ENCODE measurements at places on chromosomes 5 and 9. TPM values are rescaled to one million over a fixed set of nuclear protein-coding genes. Genes with fewer than 3 reads are reported as not detected.
A peak's percentile ranks its signal among the peaks of the same experiment; 100 is the strongest.

DNA sequence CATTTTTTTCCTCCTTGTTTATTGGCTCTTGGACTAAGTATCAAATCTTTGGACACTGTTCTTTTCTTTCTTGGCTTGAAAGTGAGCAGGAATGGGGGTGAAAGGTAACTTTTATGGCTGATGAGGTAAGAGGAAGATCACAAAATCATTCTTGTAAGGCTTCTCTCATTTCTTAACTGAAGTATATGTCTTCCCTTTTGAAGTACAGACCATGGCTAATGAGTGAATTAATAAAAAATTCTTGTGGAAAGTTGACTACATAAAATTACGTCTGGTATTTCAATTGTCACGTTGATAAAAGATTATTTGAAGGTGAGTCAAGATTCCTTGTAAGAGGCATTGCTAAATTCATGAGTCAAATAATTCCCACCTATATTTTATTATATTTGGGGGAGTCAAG is 25.1 kb downstream of the VCAN start:
- no peak overlapping the region for H3K27ac ChIP-seq
- no peaks in the 10 kb centered on the region for H3K36me3 ChIP-seq
- H3K4me1 ChIP-seq: no peaks in the 10 kb centered on the region
- H3K27me3 ChIP-seq: no peaks in the 10 kb centered on the region
- no peak overlapping the region for H3K4me3 ChIP-seq
- DNase-seq: no peak

DNA sequence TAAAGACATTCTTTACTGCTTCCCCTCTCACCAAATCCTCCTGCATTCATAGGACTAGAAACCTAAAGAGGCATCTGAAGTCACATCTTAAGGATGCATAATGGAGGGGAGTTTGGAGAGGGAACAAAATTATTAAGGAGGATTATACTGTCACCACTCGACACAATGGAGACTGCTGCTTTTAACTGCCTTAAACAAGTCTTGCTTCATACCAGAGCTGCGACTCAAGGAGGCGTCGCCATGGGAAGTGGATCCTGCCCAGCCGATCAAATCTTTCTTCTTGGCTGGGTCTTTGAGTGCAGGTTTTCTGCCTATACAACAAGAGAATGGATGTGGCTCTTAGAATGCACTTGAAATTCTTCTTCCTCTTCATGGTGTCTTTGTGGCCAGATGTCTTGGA is 66.7 kb upstream of the FOXE1 start:
- no peak overlapping the region for H3K27ac ChIP-seq
- no peak overlapping the region for H3K4me3 ChIP-seq
- DNase-seq: no peak
- H3K4me1 ChIP-seq: no peaks in the 10 kb centered on the region
- no peaks in the 10 kb centered on the region for H3K36me3 ChIP-seq

DNA sequence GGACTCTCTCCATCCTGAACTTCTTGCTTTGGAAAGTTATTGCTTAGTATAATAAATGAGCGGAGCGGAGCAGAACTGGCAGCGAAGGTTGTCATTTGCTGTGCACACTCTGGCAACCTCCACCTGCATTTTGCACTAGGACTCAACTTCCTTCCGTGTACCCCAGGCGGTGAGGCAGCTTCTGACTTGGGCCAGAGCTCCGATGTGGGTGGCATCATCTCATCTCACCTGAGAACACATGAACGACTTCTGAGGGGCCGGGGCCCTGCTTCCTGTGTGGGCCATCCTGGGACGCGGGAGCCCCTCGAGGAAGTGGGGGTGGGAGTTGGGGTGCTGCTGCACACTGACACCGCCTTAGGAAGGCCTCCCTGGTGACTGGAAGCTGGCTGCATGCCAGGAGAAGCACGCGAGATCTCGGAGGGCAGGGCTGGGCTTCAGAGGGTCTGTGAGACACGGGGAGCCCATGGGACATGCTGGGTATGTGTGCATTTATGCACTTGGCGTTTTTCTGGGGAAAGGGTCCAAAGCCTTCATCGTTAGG is 56.5 kb upstream of the COL5A1 start:
- H3K4me1 ChIP-seq: no peaks in the 10 kb centered on the region
- H3K27ac ChIP-seq: no peak overlapping the region
- H3K36me3 ChIP-seq: no peaks in the 10 kb centered on the region
- H3K4me3 ChIP-seq: no peak overlapping the region
- no peaks in the 10 kb centered on the region for H3K27me3 ChIP-seq
- peak; percentile 10 for DNase-seq

- H3K27ac ChIP-seq: no peak overlapping the region
- no peaks in the 10 kb centered on the region for H3K27me3 ChIP-seq
- DNase-seq: no peak
- H3K36me3 ChIP-seq: no peaks in the 10 kb centered on the region
Measured at GRCh38 chr5:32461441-32462120, 17.0 kb upstream of the ZFR start.

DNA sequence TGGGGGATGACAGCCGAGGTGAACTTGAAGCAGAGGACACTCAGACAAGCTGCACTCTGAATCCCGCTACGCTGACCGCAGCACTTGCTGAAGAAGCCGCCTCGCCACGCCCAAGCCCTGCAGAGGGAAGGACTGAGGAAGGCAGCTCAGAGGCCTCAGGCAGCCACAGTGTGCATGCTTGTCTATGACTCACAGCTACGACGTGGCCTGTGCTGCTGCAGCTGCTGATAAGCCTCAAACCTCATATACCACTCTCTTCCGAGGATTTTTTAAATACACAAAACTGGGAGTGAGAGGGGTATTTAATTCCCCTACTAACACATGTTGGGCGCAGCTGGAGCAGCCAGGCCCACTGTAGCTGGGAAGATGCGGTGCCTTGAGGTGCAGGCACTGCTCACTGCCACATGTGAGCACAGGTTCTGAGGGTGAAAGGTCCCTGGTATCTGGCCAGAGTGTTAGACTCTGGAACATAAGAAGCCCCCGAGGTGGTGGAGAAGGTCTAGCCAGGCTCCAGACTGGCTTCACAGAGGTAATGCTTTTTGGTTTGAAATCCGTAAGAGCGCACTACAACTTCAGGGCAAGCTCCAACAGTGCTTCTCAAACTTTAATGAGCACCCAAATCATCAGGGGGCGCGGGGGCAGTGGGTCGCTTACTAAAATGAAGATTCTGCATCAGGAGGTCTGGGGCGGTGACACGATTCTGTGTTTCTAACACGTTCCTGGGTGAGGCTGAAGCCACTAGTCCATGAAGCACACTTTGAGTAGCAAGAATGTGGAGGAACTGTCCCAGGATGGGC is 196.8 kb downstream of the AUH start:
- no peaks in the 10 kb centered on the region for H3K27me3 ChIP-seq
- DNase-seq: peak; percentile 42
- no peak overlapping the region for H3K4me3 ChIP-seq
- H3K4me1 ChIP-seq: no peaks in the 10 kb centered on the region
- H3K27ac ChIP-seq: no peak overlapping the region

DNA sequence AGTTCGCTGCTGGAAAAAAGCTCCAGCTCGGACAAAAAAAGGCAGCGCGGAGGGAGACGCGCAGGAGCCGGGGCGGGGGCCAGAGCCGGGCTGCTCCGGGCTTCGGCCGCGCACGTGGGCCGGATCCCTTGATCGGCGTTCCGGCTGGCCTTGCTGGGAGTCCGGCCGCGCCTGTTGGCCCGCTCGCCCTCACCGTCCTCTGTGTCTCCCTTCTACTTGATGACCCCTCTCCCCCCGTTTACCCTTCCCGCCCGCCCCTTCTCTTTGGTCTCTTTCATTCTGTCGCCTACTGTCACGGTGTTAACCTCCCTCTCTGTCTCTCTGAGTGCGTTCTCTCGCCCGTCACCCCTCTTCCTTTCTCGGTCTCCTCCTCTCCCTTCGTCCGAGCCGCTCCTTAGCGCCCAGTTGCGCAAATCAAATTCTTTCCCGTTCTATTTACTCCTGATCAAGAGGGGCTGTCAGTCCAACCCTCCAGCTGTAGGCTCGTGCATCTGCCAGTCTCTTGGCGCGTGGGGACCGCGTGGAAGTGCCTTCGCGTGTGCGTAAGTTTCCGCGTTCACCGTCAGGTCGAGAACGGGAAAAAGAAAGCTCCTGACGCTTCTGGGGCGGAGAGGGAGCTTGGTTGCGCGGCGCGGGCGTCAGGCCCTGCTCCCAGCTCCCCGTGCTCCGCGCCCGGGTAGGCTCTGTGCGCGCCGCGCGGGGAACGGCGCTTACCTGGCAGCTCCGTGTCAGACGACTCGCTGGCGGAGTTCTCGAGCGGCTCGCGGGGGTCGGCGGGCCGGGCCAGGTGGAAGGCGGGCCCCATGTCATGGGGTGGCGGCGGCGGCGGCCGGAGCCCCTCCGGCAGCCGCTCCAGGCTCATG is 798 bp downstream of the PITX1 start:
- no peaks in the 10 kb centered on the region for H3K36me3 ChIP-seq
- peaks cover 68% of the 10 kb centered on the region for H3K27me3 ChIP-seq
- no peak overlapping the region for H3K27ac ChIP-seq
- DNase-seq: no peak
- H3K4me1 ChIP-seq: peaks cover 17% of the 10 kb centered on the region

DNA sequence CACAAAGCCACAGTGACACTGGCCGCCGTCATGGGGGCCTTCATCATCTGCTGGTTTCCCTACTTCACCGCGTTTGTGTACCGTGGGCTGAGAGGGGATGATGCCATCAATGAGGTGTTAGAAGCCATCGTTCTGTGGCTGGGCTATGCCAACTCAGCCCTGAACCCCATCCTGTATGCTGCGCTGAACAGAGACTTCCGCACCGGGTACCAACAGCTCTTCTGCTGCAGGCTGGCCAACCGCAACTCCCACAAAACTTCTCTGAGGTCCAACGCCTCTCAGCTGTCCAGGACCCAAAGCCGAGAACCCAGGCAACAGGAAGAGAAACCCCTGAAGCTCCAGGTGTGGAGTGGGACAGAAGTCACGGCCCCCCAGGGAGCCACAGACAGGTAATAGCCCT is 26.1 kb downstream of the HRH2 start:
- H3K27me3 ChIP-seq: no peaks in the 10 kb centered on the region
- H3K36me3 ChIP-seq: no peaks in the 10 kb centered on the region
- H3K4me3 ChIP-seq: no peak overlapping the region
- DNase-seq: no peak
- H3K4me1 ChIP-seq: no peaks in the 10 kb centered on the region

The ZNF474 gene
- not detected for total RNA-seq

The STPG3 gene
- not detected for total RNA-seq

The SLC6A18 gene
- total RNA-seq: not detected

Data from uterus (tissue), 4 donors.